Stimulated activated CD8-positive, alpha-beta memory T cell treated with anti-CD3 and anti-CD28 coated beads, Interleukin-4, amount 100 ng/mL, for 48 hours (primary cell): ENCODE measurements at places on chromosomes 2 and 18.

- DNase-seq = no peak
Observed at GRCh38 chr2:224861266-224861665, 145.1 kb upstream of the CCDC195 start.

DNA sequence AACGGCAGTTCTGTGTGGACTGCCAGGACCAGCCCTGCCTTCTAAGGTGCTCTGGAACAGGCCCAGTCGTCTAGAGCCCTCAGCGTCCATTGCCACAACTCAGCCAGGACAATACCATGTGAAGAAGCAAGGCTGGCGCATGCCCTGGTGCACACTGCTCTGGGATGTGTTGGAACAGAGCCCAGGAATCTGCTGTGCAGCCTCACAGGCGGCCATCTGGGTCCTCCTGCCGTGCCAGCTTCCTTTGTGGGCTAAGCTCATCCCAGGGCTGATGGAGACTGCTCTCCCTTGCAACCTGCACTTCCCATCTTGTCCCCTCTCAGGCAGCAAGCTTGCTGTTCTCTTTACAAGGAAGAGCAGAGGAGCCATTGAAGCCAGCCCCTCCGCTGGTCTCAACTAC is 246.4 kb upstream of the PXDN start:
- no peak for DNase-seq

GRCh38 chr18:3114026-3114425 is 101.1 kb upstream of the LPIN2 start:
- DNase-seq = no peak

DNA sequence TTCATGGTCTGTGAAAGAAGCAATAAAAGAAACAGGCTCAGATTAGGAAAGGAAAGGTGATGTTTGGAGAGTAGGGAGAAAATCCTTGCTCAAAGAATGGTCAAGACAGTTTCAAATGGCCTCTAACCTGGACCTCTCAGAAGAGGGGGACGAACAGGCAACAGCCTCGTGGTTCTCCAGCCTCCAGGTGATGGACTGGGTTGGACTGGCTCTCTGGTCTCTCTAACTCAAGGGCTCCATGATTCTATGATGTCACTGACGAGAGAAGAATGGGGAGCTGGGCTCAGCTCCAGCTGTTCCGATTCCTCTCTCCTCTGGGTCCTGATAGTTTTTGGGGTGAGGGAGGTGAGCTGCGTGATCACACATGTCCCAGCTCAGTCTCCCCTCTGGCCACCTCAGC is at the start of gene C2orf74:
Gene C2orf74 (plus strand): TSS at position 301 of the 400 bp plus-strand sequence. CDS start 327 bp downstream, outside the sequence.
- no peak for DNase-seq

- DNase-seq = no peak
Observed at GRCh38 chr2:200426754-200427153, 83.1 kb downstream of the KCTD18 start.

DNA sequence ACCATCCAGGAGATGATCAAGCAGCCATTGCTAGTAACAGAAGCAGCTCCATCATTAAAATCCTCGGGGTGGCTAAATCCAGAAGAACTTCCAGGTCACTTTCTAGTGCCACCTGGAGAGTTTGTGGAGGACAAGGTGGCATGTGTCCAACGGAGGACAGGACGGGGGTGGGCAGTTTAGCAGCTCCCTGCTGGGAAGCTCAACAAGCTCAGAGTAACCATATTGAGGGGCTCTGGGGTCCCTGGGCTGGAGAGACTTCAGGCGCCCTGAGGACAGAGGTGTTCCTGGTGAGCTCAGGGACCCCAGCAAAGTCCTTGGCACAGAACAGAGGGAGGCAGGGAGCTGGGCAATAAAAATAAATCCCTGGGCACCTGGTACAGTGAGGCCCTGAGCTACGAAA is 140.0 kb upstream of the FHL2 start:
- no peak for DNase-seq

GRCh38 chr2:237294460-237294859 is 119.5 kb downstream of the COL6A3 start:
- DNase-seq = no peak

DNA sequence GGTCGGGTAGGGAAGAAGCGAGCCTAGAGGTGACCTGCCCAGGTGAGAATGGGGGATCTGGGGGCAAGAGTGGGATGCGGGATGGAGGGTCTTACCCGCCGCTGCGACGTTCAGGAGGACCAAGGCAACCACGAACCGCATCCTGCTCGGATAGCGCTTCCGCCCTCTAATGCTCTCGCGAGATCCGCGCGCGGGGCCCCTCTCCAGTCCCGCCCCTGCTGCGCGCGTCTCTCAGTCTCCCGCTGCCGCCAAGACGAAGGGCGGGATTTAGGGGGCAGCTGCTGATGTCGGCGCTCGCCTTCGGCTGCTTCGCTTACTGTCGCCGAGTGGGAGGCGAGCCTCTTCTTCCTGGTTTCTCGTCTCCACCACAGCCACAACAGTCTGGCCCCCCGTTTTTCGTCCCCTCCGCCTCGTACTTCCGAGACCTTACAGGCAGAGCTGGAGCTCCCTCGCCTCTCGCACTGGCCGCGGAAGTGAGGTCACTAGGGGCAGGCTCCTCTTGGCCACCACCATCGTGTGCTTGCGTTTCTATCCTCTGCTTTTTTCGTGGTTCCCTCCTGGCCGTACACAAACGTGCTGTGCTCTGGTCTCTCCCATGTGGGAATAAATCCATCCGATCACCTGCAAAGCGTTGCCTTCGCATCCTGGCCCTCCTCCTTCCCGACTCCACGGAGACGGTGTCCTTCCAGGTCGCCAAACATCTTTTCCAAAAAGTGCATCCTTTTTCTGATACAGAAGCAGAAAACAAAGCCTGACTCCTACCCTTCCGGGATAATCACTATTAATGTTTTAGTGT is at the start of gene TGOLN2:
Gene TGOLN2 (minus strand): TSS at position 168 of the 796 bp plus-strand sequence. CDS start 27 bp downstream, at position 141.
- peak; percentile 94 for DNase-seq

DNA sequence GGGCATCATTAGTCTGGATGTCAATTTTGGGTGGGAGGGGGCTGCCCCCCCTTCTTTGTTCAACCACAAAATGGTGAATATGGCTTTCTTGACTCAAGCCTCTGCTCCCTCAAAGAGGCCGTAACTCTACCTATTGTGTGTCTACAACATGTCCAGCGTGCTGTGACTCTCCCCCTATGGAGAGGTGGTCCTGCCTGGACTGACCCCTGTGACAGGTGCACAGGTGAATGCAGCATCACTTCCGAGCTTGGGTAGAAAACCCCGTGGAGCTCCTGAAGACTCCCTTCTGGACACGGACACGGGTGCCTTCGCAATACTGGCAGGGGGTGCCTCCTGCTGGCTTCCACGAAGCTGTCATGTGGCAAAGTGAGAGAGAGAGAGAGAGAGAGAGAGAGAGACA is 397.8 kb downstream of the GALR1 start:
- no peak for DNase-seq

DNA sequence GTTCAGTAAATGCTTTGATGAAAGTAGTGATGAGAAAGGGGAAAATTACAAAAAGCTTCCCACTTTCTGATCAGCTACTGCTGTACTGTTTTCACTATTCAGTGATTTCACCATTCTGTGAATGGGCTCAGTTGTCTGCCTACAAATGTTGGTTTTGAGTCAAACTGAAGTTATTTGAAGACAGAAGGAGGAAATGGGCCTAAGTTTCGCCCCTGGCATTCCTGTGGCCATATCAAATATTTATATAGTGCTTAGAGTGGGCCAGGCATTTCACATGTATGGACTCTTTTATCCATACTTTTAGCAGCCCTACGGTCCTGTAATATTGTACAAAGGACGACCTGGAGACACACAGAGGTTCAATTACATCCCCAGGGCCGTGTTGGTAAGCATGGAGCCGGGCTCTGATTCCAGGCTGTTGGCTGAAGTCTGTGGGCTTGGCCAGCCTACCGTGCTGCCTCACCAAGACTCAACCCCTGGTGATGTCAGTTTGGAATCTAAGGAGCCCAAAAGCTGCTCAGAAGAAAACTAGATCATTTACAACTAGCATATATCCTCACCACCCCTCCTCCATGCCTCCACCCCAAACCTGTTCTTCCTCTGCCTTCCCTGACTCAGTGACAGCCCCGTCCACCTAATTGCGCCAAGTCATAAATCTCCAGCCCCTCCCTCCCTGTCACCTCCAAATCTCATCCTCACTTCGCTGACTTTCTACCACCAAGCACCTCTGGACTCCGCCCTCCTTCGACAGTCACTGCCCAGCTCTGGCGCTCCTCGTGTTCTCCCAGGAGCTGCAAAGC is 10.1 kb upstream of the GRHL1 start:
- DNase-seq = no peak

GRCh38 chr2:63023444-63023843 is 27.2 kb upstream of the OTX1 start:
- DNase-seq = no peak
